Esophagus mucosa (tissue), 1 donor: ENCODE measurements at places on chromosomes 16 and 17. TPM values are rescaled to one million over a fixed set of nuclear protein-coding genes. Genes with fewer than 3 reads are reported as not detected.

Gene C16orf82
- total RNA-seq = not detected

- no peak for ATAC-seq
Observed at GRCh38 chr17:39114723-39115122, 36.7 kb downstream of the PLXDC1 start.

GRCh38 chr16:87679593-87680271 is 77.4 kb downstream of the JPH3 start:
- peak; percentile 21 for ATAC-seq

DNA sequence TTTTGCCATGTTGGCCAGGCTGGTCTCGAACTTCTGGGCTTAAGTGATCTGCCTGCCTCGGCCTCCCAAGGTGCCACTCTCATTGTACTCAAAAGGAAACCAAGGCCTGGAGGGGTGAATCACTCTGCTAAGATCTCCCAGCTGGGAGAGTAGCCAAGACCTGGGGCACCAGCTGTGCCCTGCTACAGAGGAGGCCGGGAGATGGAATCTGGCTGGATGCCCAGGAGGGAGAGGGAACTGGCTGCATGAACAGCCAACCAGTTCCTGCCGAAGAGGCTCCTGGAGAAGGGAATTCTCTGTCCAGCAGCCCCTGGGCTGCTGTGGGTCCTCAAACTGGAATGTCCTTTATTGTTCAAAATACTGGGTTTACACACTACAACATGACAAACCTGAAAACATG is 238.7 kb upstream of the CIBAR2 start:
- peak; percentile 81 for ATAC-seq

Gene CDH5
- total RNA-seq = 5.3 TPM

DNA sequence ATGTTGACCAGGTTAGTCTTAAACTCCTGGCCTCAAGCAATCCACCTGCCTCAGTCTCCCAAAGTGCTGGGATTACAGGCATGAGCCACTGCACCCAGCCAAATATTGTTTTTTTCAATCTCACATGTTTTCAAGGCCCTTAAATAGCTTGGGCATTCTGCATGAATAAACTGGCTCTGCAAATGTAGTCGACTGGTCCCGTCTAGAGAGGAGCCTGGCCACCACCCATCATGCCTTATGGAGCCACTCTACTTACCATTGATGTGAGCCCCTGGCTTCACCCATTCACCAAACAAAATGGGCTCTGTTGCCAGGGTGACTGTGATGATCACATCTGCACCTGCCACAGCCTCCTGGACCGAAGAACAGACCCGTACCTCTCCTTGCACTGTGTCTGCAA is 10.8 kb downstream of the CRYM start:
- ATAC-seq = no peak
